T-helper 17 cell (primary cell): ENCODE measurements at places on chromosomes 16 and 17.

- no peak for DNase-seq
These were observed 2.3 kb downstream of the RPRML start for GRCh38 chr17:46976626-46977270.

- no peak for DNase-seq
These were observed 116.5 kb downstream of the ZNF778 start for GRCh38 chr16:89334050-89334449.

GRCh38 chr17:41474863-41475262 is 6.1 kb downstream of the KRT35 start:
- DNase-seq, result no peak

DNA sequence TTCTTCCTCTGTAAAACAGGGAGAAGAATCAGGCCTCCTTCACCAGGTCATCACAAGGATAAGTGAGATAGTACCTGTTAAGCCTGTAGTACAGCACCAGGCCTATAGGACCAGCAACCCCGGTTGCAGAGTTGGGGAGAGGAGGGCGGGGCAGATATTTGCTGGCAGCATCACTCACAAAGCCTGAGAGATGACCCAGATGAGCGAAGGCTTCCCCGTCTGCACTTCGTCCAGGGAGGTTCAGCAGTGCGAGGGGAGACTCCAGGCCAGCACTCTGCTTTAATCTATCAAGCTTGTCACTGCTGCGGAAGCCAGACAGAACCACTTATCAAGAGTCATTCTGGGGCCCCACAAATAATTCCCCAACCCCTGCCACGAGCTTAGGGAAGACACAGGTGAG is 15.8 kb upstream of the RBBP6 start:
- no peak for DNase-seq

DNA sequence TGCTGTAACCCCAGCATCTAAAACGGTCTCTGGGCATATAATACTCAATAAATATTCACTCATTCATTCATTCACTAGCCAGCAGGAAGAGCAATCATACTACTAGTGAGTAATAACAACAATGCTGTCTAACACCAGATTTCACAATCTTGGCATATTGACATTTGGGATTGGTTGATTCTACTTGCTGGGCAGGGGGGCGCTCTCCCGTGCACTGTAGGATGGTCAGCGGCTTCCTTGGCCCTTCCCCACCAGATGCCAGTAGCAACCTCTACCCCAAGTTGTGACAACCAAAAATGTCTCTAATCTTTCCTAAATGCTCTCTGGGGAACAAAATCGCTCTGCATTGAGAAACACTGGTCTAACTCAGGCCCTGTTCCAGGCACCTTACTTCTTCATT is 20.7 kb downstream of the WFDC1 start:
- no peak for DNase-seq

DNA sequence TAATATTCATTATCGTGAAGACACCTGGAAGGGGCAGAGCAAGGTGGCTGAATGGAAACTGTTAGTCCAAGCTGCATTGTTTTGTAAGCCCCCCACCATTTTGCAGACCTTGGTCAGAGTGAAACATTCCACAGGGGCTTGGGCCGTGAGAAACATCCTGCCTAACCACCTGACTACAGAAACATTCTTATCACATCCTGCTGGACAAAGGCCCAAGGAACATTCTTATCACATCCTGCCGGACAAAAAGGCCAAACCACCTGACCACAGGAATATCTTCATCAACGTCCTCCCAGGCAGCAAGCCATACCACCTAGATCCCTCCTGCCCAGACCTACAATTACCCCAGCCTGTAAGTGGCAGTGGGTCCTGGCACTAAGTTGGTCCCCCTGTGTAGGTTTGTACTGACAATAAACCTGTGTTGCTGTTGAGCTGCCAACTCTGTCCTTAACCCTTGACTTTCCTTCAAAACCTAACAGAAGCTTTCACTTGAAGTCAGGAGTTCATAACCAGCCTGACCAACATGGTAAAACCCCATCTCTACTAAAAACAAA is 19.6 kb downstream of the ATF7IP2 start:
- DNase-seq, result no peak

DNA sequence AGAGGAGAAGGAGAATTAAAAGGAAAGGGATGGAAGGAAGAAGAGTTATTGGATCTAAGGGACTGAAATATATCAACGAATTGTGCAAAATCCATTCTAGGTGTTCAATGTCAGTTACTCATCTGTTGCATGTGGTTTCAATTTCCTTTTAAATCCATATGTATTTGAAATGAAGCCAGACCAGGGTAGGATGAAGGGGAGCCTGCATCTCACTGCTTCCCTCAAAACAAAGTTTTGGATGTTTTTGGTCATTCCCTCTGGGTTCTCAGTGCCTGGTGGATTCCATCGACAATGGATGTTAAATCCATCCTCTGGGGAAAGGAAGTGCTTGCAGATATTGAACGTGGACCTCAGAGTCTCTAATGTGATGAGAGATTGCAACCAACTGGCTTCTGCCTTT is 103.5 kb upstream of the XYLT1 start:
- DNase-seq, result no peak

DNA sequence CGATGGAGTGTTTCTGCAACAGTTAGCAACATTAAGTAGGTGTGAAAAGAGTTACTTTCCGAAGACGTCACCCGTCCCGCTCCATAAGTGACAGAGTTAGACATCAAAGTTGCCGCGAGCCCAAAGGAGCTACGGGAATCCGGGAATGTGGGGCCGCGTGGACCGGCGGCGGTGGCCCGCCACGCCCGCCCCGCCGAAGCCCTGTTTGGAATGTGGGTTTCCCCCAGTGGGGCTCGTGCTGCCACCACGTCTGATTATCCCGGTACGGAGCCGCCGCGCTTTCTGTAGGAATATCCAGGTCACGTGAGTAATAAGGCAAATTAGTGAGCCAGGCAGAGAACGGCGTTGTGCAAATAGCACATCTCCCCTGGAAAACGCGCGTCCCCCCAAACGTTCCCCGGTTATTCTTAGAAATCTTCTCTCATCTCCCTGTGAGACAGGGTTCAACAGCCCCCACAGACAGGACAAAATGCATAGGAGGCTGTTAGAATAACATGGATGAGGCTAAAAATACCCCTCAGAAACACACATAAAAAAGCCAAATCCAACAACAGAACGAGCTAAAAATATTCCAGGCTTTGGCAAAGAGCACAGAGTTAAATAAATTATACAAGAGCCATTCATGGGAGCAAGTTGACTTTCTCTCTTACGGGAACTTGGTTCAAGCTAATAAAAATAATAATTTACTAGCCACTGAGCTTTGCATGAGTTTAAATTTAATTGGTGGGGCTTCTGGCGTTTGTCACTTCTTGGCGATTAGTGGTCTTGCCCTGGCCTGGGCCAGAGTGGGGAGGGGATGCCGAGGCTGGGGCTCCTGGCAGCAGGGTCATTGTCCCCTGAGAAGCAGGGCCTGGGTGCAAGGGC is 8.6 kb downstream of the BAHCC1 start:
- no peak for DNase-seq

DNA sequence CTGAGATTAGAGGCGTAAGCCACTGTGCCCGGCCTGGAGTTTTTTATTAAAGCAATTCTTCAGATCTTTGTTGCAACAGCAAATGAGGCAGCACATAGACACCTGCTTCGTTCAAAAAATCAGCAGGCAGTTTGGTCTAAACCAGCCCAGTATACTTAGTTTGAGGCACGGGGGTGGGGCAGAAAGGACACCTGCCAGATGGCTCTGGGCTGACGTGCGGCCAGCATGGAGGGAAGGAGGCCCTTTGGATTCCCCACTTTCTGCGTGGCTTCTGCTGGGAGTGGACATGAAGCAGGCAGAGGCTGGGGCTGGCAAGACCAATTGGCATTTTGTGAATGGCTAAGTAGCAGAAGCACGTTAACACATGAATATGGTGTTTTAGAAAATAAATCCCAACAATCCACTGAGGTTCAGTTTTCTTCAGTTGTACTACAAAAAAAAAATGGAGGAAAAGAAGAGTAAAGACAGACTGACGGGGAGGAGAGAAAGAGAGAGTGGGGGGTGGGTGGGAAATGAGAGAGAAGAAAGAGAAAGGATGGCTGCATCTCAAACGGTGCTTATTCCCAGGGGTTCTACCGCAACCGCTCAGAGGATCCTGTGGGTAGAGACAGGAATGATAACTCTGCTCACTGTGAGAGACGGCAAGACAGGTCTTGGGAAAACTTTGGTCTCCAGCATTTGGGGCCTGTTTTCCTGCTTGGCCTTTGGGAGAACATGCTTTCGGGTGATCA is 16.3 kb downstream of the C16orf46 start:
- DNase-seq, result no peak

DNA sequence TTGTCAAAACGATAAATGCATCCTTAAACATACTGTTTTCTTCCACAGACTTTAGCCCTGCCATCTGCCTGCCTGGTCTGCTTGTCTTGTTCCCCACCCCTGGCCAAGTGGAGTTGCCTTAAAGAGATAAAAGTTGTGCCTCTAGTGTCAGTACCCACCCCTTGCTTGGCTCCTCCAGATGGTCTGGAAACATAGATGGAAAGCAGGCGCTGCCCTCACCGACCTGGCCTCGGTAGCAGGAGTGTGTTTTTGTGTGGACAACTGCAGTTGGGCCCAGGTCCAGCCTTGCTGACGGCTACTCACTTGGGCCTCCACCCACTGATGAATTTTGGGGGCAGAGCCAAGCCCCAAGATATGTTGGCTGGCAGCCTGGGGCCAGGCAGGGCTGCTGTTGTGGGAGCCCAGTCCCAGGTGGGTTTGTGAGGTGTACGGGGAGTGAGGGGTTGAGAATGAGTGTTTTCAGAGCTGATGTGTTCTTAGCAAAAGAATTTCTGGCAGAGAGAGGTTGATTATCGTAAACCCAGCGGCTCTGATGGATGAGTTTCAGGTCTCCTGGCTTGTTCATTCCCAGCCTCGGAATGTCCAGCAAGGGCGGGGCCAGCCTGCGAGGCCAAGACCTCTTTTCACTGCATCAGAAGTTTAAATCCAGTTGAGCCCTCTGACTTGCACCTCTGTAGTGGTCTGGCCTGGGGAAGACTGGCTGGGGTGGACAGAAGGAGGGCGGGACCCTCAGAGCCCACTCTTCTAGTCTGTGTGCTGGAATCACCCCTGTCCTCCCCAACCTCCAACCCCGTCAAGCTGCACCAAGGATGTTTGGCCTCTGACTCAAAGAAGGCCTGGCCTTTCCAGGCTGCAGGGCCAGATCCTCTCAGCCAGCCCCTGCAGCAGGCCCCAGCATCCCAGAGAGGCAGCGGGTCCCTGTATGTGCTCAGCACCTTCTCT is 179.7 kb downstream of the RAB11FIP4 start:
- DNase-seq, result no peak

- DNase-seq, result no peak
These were observed 12.6 kb upstream of the ETV4 start for GRCh38 chr17:43558805-43559160.

GRCh38 chr17:13575922-13576419 is 25.8 kb downstream of the HS3ST3A1 start:
- DNase-seq, result no peak

DNA sequence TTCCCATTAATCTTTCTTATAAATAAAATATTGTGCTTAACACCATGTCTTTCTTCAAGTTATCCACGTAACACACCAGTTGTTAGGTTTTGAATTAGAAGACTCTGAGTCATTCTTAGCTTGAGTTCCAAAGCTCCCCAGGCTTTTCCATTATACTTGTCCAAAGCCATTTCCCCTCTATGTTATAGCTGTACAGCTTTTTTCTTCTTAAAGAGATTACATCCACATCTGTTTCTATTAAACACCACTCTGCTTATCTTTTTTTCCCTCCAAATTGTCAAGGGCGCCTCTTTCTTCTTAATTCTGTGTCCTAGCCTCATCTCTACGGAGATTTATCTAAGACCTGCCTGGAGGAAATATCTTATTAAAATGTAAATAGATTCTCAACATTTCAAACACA is 139.4 kb upstream of the CPHXL start:
- DNase-seq, result no peak

DNA sequence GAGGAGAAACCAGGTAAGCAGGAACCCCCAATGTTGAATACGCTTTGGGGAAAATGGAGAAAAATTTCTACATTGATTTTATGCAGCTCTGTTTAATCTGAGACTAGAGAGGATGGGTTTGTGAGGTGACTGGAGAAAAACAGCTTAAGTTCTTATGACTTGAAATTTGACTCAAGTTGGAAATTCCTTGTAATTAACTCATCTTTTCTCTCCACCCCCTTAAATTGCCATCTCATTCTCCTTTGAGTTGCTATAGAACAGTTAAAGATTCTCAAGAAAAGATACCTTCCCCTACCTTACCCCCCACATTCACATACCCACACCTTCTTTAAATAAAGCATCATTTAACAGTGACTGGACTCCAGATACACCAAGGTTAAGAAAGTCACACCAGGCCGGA is 24.2 kb downstream of the ZNRF1 start:
- DNase-seq, result no peak

DNA sequence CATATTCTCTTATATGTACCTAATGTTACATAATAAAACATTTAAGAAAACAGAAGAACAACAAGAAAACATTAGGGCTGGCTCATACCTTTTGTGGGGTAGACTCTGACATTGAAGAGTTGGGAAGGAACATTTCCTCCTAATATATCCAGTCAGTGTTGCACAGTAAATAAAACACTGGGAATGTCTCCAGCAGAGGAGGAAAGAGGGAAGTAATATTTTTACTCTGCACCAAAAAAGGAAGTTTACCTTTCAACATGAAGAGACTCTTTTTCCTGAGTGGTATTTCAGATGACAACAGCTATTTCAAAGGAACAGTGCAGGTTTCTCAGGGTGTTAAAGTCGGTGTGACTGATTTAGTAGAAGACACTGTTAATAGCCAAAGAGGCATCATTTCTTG is 31.9 kb downstream of the EPN2 start:
- DNase-seq, result no peak

- no peak for DNase-seq
These were observed 170.5 kb downstream of the TANC2 start for GRCh38 chr17:63136369-63137012.

GRCh38 chr16:77548151-77548550 is 113.3 kb upstream of the ADAMTS18 start:
- no peak for DNase-seq

DNA sequence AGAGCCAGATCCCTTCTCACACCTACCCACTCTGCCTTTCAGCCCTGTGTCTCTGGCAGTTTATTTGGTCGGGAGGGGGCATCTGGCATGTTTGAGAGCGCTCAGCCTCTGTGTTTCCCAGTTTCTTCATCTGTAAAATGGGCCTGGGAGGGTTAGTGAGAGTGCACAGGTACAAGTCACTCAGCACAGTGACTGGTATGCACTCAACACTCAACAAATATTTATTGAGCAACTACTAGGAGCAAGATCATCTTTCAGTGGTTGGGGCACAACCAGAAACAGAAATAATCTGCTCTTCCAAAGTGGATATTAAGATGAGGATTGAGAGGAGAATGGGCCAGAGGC is 13.7 kb upstream of the SRCIN1 start:
- DNase-seq, result no peak

- no peak for DNase-seq
These were observed 206.0 kb downstream of the IRX3 start for GRCh38 chr16:54080524-54081008.

GRCh38 chr17:64599187-64599676 is 62.9 kb downstream of the SMURF2 start:
- no peak for DNase-seq

- no peak for DNase-seq
These were observed 1.7 kb downstream of the ANKS4B start for GRCh38 chr16:21235199-21235585.

GRCh38 chr16:49015225-49015592 is 266.4 kb downstream of the CBLN1 start:
- DNase-seq, result no peak
